ENCODE measurements at places on chromosomes 4 and X.

DNA sequence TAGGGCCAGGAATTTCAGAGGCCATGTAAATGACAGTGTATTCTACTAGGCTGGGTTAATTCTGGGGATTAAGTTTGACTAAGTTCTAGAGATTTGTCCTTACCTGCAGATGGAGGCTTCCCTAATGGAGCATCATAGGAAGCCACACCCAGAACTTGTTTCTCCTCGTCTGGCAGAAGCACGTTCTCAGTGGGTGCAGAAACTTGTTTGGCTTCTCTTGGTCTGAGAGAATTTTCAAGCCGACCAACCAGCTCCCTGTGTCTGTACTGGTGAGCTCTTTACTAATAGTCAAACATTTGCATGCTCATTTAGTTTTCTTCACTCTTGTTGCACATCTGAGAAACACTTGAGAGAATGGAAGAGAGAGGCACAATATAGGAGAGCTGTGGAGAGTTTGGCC lies 907 bp upstream of the ATP10D start:
- no peak for DNase-seq

- DNase-seq = no peak
Observed at GRCh38 chr4:174275101-174275500, 8.4 kb downstream of the FBXO8 start.

GRCh38 chr4:95596676-95597075 lies 47.9 kb upstream of the UNC5C start:
- DNase-seq = no peak

DNA sequence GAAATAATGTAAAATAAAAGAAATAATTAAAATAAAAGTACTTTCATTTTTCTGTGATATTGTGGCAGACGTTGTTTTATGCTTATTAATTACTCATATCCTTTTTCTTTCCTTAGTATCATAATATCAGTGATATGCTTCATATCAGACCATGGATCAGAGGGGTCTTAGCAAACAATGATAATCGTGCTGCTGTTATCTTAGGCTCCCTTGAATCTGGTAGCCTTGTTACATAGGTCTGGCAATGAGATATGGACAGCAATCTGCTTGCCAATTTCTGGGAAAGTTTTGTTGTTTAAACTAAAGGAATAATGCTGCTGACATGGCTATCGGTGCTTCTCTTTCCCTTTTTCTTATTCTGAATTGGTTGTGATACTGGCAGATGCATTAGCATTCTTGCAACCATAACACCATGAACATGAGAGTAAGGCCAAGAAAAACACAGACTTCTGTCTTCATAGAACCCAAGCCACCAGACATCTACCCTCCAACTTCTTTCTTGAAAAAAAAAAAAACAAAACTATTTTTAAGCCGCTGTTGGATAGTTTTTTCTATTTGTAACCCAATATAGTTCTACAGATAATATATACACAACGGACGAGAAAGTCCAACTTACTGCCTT lies 16.4 kb downstream of the EPHA5 start:
- DNase-seq = no peak

DNA sequence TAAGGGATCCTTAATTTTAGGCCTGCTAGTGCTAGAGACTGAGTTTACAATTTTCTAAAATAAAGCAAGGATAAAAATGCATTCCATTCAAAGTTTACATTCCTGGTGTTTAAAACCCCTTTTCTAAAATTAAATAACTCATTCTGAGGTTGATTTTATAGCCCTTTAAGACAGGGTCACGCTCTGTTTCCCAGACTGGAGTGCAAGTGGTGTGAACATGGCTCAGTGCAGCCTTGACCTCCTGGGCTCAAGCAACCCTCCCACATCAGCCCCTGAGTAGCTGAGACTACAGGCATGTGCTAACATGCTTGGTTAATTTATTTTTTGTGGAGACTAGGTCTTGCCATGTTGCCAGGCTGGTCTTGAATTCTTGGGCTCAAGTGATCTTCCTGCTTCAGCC lies 6.8 kb upstream of the CDKL2 start:
- no peak for DNase-seq

DNA sequence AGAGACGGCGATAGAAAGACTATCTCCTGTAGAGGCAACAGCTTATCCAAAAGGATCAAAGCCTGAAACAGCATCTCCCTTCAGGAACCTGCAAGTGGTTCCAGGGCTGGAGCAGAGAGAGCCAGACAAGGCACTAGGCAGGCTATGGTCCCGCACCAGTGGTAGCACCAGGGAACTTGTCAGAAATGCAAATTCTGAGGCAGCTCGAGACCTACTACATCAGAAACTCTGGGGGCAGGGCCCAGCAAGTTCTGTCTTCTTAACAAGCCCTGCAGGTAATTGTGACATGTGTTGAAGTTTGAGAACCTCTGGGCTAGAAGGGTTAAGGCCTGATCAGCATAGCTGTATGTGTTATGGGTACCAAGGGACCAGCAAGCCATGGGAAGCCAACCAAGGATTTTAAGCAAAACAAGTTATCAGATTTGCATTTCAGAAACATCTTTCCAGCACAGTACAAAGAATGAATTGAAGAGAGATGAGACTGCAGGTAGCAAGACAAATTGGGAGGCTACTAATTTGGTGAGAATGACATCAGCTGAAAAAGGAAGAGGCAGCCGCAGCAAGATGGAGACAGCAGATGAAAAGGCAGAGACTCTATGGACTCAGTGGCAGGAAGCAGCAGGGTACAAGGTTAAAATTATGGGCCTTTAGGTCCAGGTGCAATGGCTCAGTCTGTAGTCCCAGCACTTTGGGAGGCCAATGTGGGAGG lies 139.7 kb downstream of the TSPAN5 start:
- DNase-seq = no peak

- DNase-seq = peak; percentile 19
Observed at GRCh38 chrX:154096140-154097002, 1.1 kb downstream of the MECP2 start.
